ENCODE measurements at places on chromosomes 12 and 14.
A peak's percentile ranks its signal among the peaks of the same experiment; 100 is the strongest.

DNA sequence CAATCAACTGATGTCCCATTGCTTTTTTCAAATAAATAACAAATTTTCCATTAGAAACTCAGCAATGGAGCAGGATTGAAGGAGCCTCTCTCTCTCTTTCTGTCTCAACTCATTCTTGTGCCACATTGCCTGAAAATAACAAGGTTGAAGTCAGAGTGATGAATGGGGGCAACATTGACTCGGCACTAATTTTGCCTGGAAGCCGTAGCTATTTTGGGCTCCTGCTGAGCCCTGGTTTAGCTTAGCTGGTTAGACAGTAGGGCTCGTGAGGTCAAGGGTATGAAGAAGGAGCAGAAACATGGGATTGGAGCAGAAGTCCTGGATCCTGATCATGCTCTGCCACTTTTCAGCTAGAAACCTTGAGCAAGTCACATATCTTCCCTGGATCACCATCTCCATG, 38.9 kb downstream of the WSCD2 start:
- DNase-seq = no peak

DNA sequence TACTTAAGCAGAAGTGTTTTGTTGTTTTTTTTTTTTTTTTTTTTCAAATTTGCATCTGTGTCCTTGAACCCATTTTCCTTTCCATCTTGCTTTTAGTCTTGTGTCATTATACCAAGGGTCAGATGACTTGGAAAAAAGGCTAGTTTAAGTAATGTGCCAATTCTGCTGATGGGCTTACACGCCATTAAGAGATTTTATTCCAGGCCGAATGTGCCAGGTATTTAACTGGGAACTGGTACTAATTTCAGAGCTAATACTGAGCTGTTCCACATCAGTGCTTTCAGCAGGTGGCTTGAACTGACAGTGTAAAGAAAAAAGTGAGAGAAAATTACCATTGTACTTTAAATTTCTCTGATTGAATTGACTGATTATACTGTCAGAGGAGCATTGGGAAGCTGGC, 224.9 kb downstream of the NPAS3 start:
- no peak for DNase-seq

- peak; percentile 34 for DNase-seq
Measured at GRCh38 chr12:14716848-14717444, 20.5 kb upstream of the GUCY2C start.

DNA sequence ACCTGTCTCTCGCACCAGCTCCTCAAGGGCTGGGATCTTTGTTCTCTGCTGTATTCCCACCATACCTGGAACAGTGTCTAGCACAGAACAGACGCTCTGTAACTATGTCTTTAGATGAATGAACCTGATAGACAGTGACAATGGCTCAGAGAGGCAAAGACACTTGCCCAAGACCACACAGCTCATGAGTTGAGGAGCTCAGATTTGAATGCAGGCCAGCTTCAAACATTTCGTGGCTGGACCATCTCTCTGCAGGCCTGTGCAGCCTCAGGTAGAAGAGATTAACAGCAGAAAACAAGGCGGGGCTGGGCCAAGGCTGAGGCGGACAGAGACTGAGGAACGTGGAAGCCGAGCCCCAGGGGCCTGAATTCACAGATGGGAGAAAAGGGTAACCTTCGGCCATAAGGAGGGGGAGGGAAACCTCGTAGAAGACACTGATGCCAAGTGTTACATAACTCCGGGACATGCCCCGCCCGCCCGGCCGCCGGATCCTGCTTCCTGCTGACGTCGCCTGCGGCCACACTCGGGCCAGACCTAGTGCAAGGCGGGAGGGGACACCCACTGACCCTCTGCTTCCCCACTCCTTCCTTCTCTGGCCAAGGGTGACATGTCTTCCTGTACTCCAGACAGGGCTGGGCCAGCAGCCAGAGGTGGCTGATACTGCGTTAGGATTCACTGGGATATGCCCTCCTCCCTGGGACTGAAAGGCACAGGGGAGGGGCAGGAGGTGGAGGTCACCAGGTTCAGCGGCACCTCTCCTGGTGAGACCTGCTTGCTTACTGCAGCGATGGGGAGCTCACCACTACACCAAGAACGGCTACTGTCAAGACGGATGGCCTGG, 86.8 kb downstream of the RFLNA start:
- peak; percentile 79 for DNase-seq

DNA sequence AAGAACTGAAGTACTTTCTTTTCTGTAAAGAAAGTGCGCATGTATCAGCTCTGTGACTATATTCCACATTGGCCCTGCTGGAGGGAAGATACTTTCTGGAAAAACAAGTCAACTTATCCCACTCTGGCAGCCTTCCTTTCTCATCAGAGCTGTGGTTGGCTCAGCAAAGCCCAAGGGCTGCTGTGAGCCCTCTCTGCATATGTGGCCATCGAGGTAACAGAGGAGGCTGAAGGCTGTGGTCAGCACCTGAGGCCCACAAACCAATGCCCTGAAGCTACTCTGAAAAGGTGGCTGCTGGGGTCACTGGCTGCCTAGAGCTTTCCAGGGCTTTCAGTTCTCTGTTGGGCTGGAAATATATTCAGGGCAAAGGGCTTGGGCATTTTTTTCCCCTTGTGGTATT, 70.8 kb upstream of the IGF1 start:
- no peak for DNase-seq
